Activated T-cell treated with anti-CD3 and anti-CD28 coated beads, Interleukin-2, amount 50 U/mL, for 4 hours (primary cell): ENCODE measurements at places on chromosomes 12 and 14.

DNA sequence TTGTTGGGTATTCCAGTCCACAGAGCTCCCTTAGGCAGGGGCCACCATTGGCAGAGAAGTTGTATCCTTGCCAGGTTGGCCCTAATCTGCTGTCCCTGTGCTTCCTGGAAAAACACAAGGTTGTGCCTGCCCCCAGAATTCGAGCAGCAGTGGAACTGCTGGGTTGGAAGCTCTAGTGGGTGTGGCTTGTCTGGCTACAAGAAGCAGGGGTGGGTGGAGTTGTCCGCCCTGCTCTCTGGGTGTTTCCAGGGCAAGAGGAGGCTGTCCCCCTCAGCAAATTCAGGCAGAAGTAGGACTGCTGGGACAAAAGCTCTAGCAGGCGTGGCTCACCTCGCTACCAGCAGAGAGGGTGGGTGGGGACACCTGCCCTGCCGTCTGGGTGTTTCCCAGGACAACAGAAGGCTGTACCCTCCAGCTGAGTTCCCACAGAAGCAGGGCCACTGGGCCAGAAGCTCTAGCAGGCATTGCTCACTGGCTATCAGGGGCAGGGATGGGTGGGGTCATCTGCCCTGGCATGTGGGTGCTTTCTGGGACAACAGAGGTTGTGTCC is 72.8 kb upstream of the NPAS3 start:
- no peak for DNase-seq

DNA sequence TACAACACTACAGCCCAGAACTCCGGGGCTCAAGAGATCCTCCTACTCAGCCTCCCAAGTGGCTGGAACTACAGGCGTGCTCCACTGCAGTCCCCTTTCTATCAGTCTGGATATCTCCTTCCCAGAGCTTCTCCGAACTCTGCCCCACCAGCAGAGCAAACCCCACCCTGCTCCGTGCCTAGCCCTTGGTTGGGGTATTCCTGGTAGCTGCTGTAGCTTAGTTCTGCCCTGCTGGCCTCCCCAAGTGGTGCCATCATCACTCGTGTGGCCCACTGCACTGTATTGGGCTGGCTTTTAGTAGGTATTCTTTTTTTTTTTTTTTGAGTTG is 9.5 kb downstream of the HSP90AA1 start:
- DNase-seq, result no peak

GRCh38 chr14:74190927-74191575 is 48.2 kb upstream of the VSX2 start:
- no peak for DNase-seq

- DNase-seq, result no peak
Observed at GRCh38 chr12:71315328-71315985, 124.1 kb upstream of the LGR5 start.

- no peak for DNase-seq
Observed at GRCh38 chr12:107373238-107373809, 280.0 kb upstream of the CRY1 start.

DNA sequence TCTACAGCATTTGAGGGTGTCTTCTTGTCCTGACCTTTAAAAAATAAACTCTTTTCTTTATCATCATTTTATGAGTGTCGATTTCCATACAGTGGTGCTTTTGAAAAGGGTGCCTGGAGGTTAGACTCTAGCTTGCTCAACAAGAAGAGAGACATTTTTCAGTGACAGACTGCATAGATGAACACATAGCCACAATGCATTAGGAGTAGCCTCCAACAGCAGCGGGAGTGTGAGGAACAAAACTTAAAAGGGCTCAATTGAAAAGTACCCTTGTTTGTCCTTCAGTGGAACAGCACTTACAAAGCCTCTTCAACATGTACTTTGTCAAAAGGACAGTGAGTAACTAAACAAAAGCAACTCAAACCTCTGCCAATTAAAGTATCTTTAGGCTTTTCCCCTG is 119.3 kb downstream of the SOX5 start:
- no peak for DNase-seq

DNA sequence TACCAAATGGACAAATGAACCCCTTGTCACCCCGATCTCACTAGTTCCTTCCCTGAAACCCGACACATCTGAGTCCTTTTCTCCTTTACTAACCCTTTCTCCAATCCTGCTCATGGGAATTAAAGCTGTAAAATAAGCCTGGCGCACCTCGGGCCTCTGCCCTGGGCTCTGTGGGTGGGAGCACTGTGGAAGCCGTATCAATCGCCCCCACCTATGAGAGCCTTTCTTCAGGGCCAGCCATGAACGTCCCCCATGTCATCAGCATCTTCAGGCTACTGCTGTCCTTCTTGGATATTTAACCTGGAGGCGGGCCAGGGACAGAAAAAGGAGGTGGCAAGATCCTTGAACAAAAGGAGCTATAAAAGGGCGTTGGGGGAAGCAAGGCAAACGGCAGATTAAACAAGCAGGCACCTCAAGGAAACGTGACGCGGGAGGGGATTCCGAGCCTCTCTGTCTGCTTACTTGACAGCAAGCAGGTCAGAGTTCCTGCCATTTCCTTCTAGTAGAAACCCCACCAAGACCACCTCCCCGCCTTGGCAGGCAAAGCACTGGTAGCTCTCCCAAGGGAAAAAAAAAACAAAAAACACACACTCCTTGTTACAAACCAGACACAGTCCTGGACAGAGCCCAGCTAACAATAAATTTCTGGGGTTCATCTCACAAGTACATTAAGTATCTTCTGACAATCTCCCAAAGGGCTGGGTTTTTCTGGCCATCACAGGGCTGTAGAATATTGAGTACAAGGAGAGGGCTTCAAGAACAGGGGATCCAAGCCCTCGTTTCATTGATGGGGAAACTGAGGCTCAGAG is 62.9 kb downstream of the DPF3 start:
- DNase-seq, result no peak

DNA sequence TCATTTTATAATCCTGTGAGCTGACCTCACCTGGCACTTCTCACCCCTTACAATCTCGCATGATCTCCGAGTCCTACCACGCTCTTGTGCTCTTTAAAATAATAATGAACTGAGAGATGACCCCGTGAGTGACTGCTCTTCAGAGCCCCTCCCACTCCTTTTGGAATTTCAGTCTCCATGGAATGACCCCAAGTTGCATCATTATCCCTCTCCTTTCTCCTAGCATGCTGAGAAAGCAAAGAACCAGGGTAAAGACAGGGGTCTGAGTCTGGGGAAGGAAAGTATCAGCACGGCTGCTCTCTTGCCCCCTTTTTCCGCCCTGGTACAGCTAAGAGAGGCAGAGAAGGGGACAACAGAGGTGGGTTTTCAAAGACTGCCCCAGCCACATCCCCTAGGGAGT is 178.3 kb upstream of the PLEKHA5 start:
- no peak for DNase-seq

GRCh38 chr12:2664721-2665577 is 129.8 kb upstream of the FKBP4 start:
- DNase-seq, result no peak

GRCh38 chr14:21997300-21997699 is 323.7 kb upstream of the OR4E1 start:
- DNase-seq, result peak; percentile 10

GRCh38 chr12:21992823-21993222 is 51.6 kb upstream of the ABCC9 start:
- DNase-seq, result no peak

GRCh38 chr12:87283886-87284285 is 745.3 kb downstream of the C12orf50 start:
- DNase-seq, result no peak

DNA sequence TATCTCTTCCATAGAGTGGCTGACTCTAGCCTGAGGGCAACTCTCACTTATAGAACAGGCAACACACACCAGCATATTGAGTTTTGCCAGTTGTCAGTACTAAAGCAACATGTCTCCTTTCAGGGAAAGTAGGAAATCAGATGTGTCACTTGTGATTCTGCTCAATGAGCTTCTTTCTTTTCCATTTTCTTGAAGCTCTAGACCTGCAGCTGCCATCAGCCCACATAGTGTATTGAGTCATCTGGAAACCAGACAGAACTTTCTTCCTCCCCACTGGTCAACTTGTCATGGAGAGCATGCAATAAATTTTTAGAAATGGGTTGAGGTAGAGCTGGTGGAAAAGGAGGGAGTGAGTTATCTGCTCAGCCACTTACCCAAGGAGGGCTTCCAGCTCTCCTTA is 209.0 kb upstream of the PLEKHG7 start:
- no peak for DNase-seq

DNA sequence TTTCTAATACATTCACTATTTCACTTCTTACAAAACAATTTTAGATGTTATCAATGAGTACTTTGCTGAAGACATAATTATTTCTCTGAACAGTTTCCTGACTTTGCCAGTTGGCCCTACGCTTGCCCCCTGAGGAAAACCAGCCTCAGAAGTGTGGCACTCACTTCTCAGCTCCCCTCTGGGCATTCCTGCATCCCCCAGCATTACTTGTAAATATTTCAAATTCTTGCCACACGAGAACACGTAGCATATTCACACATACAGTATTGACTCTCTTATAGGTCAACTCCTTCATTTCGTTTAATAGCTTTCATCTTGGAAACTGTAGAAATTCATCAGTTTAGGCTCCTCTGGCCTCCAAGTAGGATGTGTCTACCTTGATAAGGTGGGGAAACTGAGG is 65.2 kb downstream of the OTX2 start:
- no peak for DNase-seq

- peak; percentile 47 for DNase-seq
Observed at GRCh38 chr12:54360717-54361456, 3.4 kb downstream of the GPR84 start.

DNA sequence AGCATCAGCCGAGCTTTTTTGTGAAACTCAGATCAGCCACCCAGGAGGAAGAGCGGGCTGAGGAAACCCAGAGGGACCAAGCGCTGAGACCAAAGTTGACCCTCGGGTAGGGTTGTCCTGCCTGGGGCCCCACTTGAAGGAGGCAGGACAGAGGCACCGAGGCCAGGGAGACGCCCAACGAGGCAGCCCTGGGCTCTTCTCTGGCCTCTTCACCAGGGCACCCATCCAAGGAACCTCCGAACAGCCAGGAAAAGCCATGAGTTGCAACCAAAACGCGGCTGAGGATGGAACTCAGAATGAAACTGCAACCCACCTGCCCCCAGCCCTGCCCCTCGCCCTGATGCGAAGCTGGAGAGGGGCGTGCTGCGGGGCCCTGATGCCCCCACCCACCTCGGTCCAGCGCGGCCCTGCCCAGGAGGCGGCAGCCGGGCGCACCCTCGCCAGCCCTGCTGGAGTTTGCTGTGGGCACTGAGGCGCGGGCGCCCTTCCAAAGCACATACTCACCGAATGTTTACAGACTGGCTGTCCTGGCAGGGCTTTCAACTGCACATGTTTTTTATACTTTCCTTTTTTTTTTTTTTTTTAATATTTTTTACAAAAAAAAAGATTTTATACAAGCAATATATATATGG is 41.9 kb downstream of the JDP2 start:
- DNase-seq, result no peak

GRCh38 chr12:80580254-80580653 is 127.2 kb upstream of the MYF6 start:
- DNase-seq, result no peak

- no peak for DNase-seq
Observed at GRCh38 chr12:133222211-133222610, 13.5 kb downstream of the ANHX start.

DNA sequence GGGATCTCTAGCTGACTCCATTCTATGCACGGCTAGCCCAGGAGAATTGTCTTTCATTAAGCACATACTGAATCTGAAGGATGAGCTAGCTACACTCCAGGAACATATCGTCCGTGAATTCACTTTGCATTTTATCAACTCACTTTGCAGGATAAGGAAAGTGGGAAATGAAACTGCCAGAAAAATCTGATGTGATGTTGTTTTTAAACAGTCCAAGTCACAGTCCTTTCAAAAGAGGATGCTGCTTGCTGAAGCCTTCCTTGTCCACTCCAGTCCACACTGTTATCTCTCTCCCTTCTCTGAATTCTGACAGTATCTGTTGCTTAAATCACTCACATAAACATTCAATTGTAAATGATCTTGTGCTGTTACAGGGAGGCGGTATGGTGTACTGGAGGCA is 12.7 kb upstream of the TMCC3 start:
- DNase-seq, result no peak

- DNase-seq, result no peak
Observed at GRCh38 chr12:68617160-68617926, 6.6 kb downstream of the RAP1B start.

- DNase-seq, result no peak
Observed at GRCh38 chr12:3101309-3102024, 24.3 kb downstream of the TSPAN9 start.

DNA sequence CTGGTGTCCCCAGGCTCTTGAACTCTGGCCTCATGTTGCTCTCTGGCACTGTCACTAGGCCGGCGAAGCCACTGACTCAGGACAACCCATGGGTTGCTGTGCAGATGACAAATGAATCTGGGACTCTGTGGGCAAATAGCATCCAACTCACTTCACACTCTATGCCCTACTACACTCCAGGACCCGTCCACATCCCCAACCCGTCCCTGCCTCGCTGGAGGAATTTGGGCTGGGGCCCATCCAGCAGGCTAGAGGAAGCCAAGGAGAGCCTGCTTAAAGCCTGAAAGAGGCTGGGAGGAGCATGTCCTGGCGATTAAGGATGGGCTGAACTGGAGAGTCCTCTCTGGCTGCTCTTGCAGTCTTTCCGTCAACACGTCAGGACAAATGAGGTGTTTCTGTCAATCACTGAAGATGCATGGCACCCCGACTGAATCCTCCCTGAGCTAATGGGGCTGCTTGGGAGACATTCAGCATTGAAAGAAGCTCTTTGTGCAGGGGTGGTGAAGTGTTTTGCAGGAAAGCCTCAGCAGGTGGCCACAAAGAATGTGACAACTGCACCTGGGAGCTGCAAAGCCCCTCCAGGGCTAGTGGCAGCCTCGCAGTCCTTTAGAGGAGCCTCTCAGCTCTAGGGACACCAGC is 71.7 kb downstream of the ANO2 start:
- no peak for DNase-seq

DNA sequence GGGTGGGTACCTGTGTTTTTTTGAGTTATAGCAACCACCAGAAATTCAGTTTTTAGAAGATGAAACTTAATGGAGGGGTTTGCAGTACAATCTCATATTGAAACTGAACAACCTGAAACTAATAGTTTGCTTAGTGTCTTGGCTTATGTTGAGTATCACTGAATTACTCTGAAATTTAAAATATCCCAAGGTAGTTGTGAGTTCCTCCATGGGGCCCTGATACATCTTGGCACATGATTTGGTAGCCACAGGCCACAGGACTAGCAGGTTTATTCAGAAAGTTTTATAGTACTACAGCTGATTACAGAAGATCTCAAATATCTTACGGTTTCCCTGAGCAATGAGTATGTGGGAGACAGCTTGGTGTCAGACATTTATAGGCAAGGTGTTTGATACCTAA is 10.4 kb downstream of the PTGES3 start:
- no peak for DNase-seq

DNA sequence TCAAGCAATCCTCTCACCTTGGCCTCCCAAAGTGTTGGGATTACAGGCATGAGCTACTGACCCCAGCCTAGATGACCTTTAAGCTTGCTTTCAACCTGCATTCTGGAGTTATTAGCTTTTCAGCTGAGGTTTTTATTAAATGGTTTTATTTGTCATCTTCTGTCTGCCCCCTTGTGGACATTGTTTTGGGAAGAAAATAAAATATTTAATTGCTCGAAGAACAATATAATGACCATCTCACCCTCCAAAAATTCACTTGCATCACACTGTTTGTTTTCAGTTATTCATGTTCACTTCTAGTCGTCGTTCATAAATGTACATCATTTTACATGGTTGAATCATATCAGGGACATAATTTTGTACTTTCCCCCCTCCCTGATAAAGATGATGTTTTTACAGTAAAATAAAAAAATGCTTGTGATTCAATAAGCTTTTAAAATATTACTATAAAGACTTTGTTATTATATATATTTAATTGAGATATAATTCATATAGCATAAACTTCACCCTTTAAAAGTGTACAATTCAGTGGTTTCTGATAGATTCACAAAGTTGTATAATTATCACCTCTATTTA is 10.1 kb upstream of the SPATS2 start:
- no peak for DNase-seq

GRCh38 chr14:74634964-74635363 is 22.9 kb upstream of the LTBP2 start:
- DNase-seq, result no peak
